Fibroblast of skin of left quadriceps (primary cell): ENCODE measurements at places on chromosomes 11 and 22.

GRCh38 chr11:33569333-33569732, 131.3 kb downstream of the C11orf91 start:
- no peak for DNase-seq

DNA sequence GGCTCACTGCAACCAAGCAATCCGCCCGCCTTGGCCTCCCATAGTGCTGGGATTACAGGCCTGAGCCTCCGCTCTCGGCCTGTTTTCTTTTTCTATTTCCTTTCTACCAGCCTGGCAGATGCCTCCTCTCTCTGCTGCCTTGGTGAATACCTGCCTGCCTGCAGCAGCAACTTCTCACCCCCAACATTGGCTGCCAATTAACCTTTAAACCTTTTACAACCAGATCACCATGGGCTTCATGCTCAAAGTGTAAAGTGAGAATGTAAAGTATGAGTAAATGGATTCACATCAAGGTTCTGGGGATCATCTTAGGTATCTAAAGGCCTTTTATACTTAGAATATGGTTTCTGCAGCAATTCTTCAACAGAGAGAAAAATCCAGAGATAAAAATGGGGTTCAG, 13.0 kb upstream of the FCHSD2 start:
- DNase-seq = no peak

DNA sequence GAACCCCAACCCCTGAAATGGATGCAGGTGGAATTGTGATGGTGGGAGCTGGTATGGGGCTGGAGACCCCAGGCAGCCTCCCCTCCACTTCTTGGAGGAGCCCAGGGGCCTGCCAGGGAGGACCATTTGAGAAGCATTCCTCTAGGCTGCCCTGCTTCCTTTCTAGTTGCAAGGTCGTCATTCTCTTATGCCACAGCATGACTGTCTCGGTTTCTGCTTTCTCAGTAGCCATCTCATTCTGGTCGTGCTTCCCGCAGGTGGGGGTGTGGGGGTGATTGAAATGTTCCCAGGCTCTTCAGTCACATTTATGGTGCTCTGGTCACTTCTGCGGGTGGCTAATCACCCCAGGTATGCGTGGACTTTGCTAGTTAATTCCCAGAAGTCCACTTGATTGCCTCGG, 223.7 kb upstream of the TBCEL start:
- no peak for DNase-seq

- DNase-seq = no peak
Measured at GRCh38 chr11:67632175-67632981, 2.6 kb upstream of the NUDT8 start.

- no peak for DNase-seq
Measured at GRCh38 chr22:42887523-42888507, 30.7 kb upstream of the ARFGAP3 start.

DNA sequence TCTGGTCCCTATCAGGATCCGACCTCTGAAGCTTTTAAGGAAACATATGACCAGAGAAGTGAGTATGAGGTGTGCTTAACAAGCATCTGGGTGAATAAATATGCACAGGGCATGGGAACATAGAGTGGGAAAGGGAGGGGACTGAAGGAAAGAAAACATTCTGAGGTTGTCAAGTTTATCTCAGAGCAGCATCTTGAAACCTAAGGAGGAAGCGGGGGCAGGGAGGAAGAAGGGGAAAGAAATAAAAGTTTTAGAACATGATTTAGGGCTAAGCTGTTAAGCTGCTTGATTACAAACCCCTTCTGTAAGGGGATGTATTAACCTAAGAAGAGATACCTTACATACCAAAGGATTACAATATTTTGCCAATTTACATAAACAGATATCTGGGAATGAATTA, 24.0 kb upstream of the SC5D start:
- no peak for DNase-seq

GRCh38 chr22:42608823-42609361, 5.8 kb downstream of the POLDIP3 start:
- DNase-seq = peak; percentile 47

DNA sequence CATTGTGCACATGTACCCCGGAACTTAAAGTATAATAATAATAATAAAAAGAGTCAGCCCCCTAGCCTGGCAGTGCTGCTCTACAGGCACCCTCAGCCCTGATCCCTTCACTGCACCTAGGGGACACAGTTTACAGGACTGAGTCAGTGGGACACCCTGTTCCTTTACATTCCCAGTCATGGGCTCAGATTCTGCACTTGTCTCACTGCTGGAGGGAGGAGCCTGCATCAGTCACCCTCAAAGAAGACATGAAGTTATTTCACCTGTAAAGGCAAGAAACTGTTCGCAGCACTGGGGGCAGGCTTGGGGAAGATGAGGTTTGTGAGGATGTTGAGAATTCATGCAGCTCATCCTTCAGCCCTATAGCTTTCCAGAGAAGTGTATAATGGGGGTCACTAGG, 50.7 kb upstream of the VPREB1 start:
- no peak for DNase-seq

DNA sequence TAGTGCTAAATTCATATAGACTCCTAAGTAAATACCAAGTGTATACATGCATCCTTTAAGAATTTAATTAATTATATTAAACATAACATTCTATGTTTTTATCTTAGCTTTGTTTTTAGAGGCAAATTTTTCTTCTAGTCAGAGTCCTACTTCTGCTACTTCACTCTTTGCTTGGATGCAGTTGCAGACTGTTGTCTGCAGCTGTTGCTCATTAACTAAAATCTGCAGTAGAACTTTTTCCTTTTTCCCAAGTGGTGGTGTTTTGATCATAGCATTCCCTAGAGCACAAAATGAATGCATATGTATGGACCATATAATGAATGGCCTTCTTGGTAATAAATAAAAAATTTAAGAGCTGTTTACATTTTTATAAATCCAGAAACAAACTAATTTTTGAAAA, 198.3 kb downstream of the CASP12 start:
- no peak for DNase-seq

DNA sequence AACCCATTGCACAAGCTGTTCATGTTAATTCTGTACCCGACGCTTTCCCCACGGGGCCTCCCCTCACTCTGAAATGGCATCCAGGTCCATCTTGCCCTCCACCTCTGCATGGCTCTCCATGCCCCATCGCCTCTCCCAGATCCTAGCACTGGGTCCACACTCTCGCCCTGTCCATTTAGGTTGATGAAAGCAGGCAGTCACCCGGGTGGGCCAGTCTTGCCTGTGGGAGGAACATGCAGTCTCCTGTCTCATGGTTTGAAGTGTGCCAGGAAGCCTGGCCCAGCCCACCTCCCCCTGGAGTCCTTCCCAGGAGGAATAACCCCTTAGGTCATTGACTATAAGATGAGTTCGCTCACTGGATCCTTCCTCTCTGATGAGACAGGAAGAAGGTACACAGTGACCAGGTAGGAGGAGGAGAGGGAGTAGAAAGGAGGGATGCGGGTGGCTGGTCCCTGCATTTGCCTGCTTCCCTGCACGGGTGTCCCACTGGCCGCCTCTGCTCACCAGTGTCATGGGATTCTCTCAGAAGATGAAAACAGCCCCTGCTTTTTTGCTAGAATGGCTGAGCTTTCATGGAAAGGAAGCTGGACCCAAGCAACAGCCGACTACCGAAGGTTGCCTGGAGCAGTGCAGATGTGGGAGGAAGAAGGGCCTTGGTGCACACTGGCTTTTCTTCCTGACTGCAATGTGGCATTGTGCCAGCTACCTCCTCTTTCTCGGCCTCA, 6.8 kb downstream of the TMEM121B start:
- no peak for DNase-seq

GRCh38 chr11:12864316-12865156, 144.6 kb upstream of the RASSF10 start:
- DNase-seq = peak; percentile 62

DNA sequence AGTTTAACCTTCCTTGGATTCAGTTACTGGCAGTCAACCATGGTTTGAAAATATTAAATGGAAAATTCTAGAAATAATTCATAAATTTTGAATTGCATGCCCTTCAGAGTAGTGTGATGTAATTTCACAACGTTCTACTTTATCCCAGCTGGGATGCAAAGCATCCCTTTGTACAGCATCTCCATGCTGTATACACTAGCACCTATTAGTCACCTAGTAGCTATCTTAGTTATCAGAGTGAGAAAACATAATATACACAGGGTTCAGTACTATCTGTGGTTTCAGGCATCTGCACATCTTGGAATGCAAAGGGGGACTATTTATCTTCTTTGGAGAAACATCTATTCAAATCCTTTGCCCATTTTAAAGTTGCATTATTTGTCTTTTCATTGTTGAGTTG, 30.8 kb downstream of the CBL start:
- peak; percentile 34 for DNase-seq

- no peak for DNase-seq
Measured at GRCh38 chr11:63813563-63814382, 517 bp downstream of the SPINDOC start.

DNA sequence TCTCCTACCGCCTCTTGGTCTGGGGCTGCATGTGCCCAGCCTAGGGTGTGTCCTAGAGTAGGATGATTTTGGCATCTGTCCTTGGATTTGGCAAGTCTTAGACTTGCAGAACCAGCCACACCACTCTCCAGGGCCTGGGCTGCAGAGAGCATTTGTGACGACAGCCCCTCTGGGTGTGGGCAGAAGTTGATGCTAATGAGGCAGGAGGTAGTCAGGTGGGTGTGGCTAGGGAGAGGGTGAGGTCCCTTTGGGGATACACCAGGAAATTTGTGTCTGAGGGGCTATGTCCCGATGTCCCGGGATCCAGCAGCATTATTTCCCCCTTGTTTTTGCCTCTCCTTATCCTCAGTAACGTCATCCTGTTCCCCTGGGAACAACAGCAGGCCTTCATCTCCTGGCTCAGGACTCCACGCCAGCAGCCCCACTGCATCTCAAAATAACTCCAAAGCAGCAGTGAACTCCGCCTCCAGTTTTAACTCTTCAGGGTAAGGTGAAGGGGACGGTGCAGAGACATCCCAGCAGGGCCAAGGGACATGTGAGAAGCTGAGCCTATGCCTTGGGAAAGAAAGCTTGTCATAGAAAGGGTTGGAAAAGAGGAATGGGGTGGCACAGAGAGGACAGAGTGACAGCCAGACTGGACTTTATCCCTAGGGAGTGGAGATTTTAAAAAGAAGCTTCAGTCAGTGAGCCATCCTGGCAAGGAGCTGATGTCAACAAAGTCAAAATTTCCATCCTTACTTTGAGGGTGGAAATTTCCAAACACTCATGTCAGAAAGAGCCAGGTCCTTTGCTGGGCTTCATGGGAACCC, 8.0 kb upstream of the TLCD5 start:
- no peak for DNase-seq

DNA sequence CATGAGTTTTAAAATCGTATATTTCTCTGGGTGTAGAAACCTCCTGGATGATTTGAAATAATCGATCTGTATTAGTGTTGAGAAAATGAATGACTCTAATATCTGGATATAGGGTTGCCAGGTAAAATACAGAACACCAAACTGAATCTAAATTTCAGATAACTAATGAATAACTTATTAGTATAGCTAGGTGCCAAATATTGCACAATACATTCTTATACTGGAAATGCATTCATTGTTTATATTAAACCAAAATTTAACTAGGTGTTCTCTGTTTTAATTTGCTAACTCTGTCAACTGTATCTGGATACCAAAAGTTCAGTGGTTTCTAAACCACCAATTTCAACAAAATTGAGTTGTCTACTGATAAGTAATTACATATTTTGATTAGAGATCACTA, 2.5 kb upstream of the BIRC3 start:
- no peak for DNase-seq

- DNase-seq = no peak
Measured at GRCh38 chr11:74341921-74342320, 30.5 kb upstream of the P4HA3 start.

GRCh38 chr22:33923660-33924246, 3.5 kb upstream of the LARGE1 start:
- DNase-seq = peak; percentile 30

GRCh38 chr11:12090761-12091258, 19.6 kb upstream of the MICAL2 start:
- DNase-seq = no peak

- DNase-seq = no peak
Measured at GRCh38 chr11:31617246-31617645, 107.7 kb downstream of the ELP4 start.

DNA sequence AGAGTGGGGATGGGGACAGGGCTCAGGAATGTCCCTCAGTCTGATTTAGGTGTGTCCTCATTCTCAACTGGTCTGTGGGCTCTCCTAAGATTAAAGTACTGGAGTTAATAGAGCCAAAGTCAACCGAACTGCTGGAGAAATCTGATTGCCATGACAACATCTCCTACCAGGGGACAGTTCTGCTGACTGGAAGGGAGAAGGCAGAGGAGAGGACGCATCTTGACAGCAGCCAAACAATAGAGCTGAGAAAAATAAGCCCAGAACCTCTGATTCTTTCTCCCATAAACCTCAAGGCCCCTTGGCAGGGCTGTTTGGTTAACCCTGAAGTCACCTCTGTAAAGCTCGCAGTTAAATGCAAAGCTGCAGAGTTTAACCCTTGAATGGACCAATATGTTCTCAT, 2.8 kb downstream of the KCTD14 start:
- DNase-seq = no peak
